Stimulated activated CD8-positive, alpha-beta memory T cell treated with anti-CD3 and anti-CD28 coated beads, Interleukin-4, amount 100 ng/mL, for 4 hours (primary cell): ENCODE measurements at places on chromosomes 5 and 9.

GRCh38 chr5:170481849-170482248, 22.0 kb upstream of the KCNIP1 start:
- no peak for DNase-seq

- DNase-seq, result no peak
Observed at GRCh38 chr9:113648586-113648985, 185.1 kb downstream of the RGS3 start.

DNA sequence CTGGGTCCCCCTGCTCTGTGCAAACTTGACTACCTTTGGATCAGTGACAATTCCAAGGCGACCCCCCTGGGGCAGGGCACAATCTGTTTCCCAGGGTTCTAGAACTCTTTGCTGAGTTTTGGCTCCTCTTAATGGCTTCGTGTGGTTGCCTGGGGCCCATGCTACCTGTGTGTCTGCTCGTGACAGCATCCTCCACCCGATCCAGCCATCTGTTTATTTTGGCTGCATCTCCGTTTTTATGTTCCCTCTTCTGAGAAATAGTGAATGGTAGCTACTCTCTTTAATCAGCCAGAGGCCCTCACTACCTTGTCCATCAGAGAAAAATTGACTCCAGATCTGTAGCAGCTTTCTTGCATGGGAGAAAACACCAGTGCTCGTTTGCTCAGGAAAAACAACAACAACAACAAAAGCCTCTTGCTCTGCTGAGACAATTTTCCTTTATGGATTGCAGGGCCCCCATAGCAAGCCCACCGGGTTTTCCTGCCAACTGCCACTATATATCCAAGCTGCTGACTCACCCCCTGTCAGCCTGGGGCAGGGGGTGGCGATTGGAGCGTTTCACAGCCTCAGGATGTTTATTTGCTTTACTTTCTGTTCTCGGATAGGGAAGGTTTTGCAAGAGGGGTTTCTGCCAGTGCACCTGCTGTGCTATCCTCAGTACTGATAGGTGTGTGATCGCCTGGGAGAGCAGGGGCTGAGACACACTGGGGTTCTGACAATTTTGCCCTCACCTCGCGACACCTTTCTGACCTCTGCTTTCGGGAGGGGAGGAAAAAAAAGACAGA, 607.8 kb downstream of the BNC2 start:
- DNase-seq, result no peak

GRCh38 chr9:98310752-98311392, 55.4 kb upstream of the TBC1D2 start:
- no peak for DNase-seq

DNA sequence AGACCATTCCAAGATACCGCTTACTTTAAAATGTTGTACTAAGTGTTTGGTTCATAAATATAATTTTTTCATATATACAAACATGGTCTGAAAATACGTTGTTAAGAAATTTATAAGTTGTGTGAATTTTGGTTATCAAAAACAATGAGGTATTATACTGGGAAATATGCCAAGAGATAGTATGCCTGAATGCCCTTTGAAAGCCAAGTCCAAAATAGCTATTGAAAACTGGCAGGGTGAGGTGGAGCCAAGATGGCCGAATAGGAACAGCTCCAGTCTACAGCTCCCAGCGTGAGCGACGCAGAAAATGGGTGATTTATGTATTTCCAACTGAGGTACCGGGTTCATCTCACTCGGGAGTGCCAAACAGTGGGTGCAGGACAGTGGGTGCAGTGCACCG, 533.5 kb downstream of the ZNF608 start:
- DNase-seq, result no peak

GRCh38 chr9:124251605-124252378, 6.0 kb upstream of the NEK6 start:
- DNase-seq, result no peak

GRCh38 chr5:41856644-41857491, 13.4 kb downstream of the OXCT1 start:
- DNase-seq, result no peak

- DNase-seq, result no peak
Observed at GRCh38 chr9:124757616-124758015, 13.5 kb downstream of the NR6A1 start.

DNA sequence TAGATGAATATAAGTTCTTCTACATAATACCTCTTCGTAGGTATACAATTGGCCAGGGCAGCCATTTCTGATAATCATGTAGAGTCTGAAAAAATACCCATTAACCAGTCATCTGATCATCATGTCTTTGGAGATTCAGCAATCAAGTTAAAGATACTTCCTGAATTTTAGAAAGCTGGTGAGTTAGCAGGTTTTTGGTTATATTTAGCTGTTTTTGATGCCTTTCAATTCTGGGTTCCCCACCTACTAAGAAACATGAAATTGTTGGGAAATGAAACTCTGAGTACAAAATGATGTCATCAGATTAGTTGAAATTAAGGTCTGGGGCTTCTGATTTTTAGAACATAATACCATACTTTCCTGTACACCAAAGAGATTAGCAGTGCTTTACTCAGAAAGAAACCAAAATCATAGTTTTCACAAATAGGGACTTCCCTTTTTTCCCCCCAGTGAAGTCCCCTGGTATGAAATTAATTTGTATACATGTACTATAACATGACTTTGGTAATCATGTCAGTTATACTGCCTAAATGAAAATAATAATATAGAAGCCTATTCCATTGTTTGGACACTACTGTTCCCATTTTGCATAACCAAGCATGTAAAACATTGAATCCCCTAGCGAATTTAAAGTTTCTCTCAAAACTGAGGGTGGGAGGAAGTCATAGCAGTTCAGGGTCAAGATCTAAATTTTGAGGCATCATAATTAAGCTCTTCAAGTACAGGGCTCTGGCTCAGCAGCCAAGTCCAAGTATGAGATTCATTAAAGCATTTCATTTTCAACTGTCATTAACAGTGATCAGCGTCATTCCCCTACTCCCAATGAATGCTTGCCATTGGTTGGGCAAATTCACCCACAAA, 17.9 kb downstream of the PRLR start:
- no peak for DNase-seq

- DNase-seq, result no peak
Observed at GRCh38 chr9:93491593-93492232, 38.3 kb upstream of the FAM120AOS start.

- DNase-seq, result no peak
Observed at GRCh38 chr5:100726116-100726515, 177.0 kb downstream of the ST8SIA4 start.

DNA sequence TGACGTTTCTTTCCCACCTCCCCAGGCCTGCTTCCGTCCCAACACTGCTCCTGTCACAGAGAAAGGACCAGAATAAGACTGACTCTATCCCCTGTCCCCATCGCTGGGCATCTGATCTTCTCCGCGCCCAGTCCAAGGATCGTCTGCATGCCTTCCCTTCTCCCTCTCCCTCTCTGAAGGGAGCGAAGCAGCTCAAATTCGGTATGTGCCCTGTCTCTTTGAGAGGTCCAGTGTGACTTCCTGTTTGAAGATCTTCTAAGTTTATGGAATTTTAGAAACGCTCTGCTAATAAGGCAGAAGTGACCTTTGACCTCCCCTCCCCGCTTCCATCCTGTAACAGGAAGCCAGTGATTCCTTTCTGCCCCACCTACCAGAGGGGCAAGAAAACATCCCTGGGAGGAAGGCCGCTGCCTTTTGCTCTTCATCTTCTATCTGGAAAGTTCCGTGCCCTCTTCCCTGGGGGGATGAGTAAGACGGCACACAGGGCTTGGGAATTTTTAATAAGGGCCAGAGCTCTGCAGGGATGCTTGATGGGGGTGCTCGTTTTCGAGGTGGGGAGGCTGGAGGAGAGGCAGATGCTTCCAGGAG, 40.7 kb upstream of the RNU6ATAC start:
- DNase-seq, result no peak

DNA sequence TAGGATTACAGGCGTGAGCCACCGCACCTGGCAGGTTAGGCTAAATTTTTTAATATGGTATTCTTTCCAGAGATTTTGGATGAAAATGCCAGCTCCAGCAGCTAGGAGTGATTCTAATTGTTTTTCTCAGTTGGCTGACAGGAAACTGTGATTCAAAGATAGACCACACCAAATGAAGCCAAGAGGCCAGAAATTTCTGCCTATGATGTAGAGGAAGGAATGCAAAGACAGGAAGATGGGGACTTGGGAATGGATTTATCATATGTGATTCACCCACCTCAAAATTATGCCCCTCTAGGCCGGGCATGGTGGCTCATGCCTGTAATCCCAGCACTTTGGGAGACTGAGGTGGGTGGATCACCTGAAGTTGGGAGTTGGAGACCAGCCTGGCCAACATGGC, 53.3 kb downstream of the UGCG start:
- DNase-seq, result no peak

GRCh38 chr9:127334725-127335124, 62.2 kb upstream of the SLC2A8 start:
- DNase-seq, result no peak

DNA sequence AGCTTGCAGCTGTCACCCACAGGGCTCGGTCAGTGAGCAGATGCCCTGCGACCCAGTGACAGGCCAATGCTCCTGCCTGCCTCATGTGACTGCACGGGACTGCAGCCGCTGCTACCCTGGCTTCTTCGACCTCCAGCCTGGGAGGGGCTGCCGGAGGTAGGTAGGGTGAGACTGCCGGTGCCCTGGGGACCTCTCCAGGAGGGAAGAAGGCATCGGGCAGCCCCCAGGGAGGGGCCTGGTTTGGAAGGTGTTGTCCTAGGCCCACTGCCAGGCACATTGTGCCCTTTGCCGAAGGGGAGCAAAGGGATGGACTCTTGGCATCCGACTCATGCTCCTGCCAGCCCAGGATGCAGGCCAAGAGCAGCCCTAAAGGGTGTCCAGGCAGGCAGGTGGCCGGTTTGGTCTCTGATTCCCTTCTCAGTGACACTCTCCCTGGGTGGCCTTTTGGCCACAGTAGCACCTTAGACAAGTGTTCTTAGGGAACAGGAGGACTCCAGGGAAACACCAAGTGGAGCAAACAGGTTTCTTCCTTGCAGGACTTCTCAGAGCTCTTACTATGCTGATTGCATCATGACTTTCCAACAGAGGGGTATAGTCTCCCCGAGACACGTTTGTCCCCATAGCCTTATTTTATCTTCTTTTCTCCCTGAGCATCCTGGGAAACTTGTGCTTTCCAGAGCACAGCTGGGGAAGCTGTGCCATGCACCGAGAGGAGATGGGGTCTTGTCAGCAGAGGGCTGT, 28.1 kb upstream of the AIF1L start:
- no peak for DNase-seq

DNA sequence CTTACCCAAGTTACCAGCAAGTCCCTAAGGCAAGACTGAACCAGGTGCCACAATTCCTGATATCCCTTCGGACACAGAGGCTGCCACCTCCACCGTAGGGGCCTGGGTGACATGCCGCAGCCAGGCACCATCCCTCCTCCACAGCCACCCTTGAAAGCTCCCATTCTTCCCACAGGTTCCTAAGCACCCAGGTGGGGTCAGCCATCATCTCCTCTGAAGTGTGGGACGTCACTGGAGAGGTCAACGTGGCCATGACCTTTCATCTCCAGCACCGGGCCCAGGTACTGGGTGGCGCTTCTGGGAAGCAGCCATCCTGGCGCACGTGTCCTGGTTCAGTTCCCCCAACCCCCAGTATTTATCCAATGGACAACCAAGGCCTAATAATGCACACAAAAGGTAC, 8.2 kb downstream of the ADGRD2 start:
- no peak for DNase-seq

DNA sequence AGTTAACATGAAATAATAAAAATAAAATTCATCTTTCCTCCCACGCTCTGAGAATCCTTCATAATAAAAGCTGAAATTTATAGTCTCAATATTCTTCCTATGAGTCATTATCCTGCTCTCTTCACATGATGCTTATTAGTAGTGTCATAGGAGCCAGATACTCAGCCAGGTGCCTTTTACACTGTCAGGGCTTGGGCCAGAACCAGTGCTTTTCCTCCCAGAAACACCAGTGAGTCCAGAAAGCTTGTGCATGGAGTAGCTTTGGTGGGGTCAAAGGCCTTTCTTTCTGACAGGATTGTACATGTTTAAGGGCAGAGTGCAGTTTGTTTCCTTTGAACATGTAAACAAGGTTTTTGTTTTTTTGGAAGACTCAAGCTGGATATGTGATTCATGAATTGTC, 6.8 kb downstream of the LSM11 start:
- DNase-seq, result no peak

GRCh38 chr9:86991077-86991476, 43.8 kb upstream of the GAS1 start:
- DNase-seq, result no peak

- no peak for DNase-seq
Observed at GRCh38 chr5:177361418-177362291, 3.9 kb downstream of the RGS14 start.

- peak; percentile 48 for DNase-seq
Observed at GRCh38 chr9:72557549-72557948, 36.1 kb downstream of the TMC1 start.

- DNase-seq, result no peak
Observed at GRCh38 chr5:74288448-74289108, 351.9 kb downstream of the ENC1 start.

- no peak for DNase-seq
Observed at GRCh38 chr9:119094086-119094485, 275.1 kb downstream of the BRINP1 start.

- DNase-seq, result no peak
Observed at GRCh38 chr9:122053567-122054350, 39.3 kb downstream of the TTLL11 start.

- DNase-seq, result no peak
Observed at GRCh38 chr9:110050925-110051355, 157.0 kb downstream of the C9orf152 start.

DNA sequence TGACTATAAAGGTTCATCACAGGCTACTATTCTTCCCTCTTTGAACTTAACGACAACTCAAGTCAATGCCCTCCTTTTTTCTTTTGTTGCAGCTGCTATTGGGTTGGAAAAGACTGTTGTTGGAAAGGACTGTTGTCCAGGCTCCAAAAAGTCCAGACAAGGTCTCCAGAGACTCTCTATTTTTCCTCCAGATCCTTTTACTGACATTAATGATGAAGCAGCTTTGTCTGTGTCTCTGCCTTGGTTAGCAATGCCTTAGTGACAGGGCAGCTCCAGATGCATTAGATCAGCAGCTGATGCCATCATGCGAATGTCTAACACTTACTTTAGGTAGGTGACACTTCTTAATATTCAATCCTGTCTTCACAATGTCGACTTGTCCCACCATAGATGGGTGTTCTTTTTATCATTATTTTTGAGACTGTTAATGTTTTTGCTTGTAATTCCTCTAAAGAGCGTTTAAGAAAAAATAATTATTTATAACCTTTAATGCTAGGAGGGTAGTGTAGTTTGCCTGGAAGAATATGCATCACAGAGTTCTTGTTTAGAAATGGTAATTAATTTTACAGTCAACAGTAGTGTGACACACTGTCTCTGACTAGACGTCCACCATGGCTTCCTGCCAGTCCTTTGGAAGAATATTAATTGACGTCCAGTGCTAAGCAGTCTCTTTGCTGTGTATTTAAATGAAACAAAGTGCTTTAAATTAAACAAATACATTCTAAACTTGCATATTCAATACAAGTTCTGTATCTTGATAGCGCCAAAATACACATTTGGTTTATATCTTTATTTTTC, 492.2 kb downstream of the NR2F1-AS1 start:
- DNase-seq, result no peak
